ENCODE measurements at places on chromosomes 2 and 18.

DNA sequence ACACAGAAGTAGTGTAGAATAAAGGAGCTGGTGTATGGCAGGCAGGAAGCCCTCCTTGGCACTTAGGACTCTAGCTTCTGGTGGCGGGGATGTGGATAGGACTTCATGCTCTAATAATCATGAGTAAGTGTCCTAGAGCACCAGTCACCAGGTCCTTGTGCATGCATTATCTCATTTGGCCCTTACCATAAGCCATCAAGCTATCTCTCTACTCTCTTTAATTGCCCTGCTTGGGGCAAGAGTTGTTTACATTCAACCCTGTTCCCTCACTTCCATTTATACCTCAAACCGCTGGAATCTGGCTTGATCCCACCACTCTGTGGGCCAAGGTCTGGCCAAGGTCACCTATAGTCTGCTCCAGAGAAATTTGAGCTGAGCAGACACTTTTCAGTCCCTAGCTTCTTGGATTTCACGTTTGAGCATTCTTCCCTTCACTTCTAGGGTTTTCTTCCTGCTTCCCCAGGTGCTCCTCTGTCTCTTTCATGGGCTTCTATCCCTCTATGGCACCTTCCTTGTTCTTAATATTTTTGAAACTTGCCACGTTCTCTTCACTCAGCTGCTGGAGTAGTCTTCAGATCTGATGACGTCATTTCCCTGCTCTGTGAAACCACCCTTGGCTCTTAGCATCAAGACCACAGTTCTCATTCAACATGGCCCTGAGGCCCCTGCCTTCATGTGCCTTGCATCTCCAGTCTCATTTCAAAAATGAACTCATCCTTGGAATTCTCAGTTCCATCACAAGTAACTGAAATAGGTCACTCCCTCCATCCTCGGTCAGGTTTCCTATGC is 94.9 kb upstream of the GATA6 start:
- no peak for DNase-seq

DNA sequence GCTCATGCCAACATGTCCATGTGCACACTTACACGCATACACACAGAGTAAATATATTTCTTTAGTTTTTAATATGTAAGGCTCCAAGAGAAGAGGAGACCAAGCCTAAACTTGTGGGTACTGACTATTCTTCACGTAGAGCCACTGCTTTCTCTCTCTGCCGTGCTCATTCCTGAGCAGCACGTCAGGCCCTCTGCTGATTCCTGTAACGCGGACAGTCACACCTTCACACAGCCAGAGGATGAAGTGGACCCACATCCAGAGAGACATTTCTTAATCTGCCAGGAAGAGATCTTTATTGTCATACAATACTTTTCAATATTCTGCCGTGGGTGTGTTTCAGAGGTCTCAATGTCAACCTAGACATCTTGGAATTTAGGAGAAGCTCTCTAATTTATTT is 560.7 kb downstream of the STK39 start:
- no peak for DNase-seq

DNA sequence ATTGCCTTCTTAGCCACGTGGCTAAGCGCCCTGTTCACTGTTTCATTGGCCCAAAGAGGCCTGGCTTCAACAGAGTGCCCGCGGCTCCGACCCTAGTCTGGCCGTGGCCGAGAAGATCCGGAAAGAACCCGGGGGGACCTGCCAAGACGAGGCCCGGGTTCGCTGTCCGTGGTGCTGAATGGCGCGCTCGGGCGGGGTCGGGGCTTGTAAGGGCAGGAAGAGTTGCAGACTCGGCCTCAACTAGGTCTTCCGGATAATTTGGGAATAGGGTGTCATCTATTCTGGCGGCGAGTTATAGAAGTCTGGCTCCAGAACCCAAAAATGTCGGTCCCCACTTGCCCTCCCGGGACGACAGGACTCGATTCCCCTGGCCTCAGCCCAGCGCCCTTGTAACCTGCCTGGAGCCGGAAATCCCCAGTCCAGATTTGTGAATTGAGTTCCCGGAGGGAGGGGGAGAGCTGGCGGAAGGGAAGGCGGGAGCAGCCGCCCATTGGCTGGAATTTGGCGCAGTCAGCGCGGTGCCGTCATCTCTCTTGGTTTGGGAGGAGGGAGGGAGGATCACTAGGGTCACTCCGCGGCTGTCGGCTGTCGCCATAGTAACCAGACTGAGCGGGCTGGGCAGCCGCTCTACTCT is 3.5 kb downstream of the CDK5R2 start:
- no peak for DNase-seq

GRCh38 chr2:21194147-21194546 is 70.4 kb downstream of the TDRD15 start:
- no peak for DNase-seq

GRCh38 chr18:53567929-53568574 is 656.4 kb downstream of the MBD2 start:
- no peak for DNase-seq

GRCh38 chr2:200364142-200364541 is 57.6 kb downstream of the SPATS2L start:
- DNase-seq: no peak

DNA sequence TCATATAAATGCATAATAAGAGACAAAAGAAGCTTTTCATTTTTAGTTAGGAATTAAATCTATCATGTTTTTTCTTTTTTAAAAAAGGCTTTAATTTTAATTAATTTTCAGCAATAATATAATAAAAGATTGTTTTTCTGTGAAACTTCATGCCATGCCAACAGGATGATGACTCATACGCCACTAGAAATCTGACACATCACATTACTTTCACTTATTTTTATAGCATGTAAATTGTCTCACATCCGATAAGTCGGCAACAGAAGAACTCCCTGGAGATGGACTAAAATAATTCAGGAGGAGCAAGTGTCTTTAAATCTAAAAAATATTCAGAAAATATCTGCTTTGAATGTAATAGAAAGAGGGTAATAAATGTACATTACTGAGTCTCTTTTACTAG is 1024.2 kb upstream of the ACVR2A start:
- DNase-seq: no peak

- no peak for DNase-seq
Observed at GRCh38 chr2:134361648-134362047, 107.8 kb downstream of the MGAT5 start.

DNA sequence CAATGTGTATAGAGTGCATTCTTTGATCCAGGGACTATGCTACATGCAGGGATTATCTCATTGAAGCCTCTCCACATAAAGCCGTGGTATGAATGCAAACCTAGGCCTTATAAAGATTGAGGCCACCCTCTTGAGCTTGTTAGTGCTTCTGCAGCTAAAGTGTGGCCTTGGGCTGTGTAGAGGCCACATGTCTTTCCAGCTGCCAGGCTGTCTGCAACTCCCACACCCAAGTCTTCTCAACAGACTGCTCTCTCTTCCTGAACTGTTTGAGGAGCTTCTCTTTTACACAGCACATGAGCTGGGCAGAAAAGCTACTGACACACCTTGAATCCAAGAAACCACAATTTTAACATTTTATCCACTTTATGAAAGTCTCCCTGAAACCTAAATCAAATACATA is 119.2 kb upstream of the MEX3C start:
- DNase-seq: no peak

DNA sequence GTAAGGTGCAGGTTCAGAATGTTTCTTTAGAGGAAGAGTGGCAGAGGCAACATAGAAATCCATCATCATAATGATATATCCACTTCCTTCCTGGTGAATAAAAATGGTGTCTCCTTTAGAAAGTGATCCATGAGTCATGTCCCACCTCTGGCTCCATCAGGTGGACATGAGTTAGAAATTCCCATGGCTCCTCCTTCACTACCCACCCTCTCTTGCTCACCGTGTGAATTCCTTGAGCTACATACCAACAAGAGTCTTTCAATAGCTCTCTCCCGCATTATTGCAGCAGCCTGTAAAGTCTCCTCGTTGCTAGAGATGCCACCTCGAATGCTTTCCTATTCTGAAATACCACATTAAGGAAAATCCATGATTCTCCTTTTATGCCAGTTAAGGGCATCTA is 317.6 kb downstream of the LNPK start:
- no peak for DNase-seq

DNA sequence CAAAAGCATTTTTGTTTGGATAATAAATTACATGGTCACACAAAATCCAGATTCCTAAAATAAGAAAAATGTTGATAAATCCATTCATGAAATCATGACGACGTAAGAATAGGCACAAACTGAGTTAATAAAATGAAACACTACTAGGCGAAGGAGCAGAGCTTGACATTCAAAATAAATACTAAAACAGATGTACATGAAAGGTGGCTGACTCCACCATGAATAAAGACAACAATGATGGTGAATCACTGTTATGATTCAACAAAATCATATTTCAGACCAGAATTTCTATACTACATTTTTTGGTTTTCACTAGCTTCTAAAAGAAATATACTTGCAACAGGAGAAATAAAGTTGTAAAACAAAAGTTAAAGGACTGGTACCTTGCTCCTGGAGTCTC is 122.0 kb upstream of the RNU4ATAC start:
- no peak for DNase-seq

DNA sequence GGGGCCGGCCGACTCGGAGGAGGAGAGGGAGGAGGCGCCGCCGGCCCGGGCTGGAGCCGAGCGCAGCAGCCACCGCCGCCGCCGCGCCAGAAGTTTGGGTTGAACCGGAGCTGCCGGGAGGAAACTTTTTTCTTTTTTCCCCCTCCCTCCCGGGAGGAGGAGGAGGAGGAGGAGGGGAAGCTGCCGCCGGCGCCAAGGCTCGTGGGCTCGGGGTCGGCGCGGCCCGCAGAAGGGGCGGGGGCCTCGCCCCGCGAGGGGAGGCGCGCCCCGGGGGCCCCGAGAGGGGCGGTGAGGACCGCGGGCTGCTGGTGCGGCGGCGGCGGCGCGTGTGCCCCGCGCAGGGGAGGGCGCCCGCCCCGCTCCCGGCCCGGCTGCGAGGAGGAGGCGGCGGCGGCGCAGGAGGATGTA is 316 bp downstream of the CRIM1 start:
- no peak for DNase-seq

DNA sequence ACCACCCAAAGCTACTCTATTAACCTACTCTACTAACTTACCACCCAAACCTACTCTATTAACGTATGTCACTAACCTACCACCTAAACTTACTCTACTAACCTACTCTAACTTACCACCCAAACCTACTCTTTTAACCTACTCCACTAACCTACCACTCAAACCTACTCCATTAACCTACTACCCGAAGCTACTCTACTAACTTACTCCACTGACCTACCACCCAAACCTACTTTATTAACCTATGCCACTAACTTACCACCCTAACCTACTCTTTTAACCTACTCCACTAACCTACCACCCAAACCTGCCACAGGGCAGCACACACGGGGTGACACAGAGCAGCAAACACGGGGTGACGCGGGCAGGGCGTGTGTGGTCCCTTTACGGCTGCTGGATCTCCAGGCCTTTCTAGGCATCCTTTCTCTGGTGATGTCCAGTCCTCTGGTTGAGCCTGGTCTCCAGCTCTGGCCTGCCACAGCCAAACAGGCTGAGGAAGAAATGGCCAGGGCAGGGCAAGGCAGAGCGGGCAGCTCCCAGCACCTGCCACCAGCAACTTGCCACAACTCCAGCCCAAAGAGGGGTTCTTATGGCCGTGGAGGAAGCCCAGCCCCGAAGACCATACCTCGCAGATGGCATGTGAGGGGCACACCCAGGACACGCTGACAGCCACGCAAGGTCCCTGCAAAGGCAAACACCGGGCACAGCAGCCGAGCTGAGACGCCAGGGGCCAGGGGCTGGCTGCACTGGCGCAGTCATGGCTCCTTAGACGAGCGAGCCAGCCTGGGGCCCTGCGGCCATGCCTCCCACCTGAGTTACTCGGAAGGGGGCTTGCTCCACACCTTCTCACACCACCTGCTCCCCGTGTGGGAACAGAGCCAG is 25.7 kb downstream of the PXDN start:
- no peak for DNase-seq

GRCh38 chr18:32277549-32277948 is 87.7 kb downstream of the MEP1B start:
- no peak for DNase-seq

GRCh38 chr2:38224181-38224580 is 148.2 kb upstream of the CYP1B1 start:
- no peak for DNase-seq

DNA sequence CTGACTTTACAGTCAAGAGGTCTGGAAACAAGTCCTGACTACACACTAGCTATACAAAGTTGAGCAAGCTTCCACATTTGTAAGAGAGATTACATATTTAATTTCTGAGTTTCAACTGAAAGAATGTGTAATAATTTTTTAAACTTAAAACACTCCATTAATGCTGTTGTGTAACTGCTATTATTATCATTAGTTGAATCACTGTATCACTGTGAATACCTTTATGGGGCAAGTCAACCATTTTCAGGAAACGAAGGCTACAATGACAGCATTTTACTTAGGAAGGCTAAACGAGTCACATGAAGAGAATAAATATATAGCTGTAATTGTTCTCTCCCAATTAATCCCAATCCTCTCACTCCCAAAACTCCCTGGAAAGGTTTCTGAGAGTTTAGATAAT is 46.3 kb downstream of the TRIP12 start:
- DNase-seq: no peak

DNA sequence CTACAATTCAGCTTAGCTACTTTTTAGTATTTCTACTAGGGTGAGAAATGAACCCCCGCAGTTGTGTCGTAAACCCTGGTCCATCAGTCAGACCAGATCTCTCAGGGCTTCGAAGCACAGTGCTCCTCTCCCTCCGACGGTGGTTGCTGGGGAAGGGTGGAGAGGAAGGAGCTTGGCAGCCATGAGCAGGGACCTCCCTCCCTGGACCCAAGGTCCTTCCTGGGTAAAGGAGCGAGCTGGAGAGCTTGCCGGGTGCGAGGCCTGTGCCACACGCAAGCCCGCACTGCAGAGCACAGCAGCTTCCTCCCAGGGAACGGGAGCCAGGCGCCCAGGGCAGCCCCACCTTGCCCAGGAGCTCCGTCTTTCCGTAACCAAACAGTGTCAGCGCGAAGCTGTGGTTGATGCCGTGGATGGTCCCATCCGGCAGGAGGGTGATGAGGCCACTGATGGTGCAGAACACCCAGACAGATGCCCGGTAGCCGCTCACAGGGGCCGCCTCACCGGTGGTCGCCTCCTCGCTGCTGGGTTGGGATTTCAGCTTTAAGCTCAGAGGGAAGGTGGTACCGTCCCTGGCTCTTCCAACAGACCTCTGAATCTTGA is 12.5 kb downstream of the PASK start:
- no peak for DNase-seq

DNA sequence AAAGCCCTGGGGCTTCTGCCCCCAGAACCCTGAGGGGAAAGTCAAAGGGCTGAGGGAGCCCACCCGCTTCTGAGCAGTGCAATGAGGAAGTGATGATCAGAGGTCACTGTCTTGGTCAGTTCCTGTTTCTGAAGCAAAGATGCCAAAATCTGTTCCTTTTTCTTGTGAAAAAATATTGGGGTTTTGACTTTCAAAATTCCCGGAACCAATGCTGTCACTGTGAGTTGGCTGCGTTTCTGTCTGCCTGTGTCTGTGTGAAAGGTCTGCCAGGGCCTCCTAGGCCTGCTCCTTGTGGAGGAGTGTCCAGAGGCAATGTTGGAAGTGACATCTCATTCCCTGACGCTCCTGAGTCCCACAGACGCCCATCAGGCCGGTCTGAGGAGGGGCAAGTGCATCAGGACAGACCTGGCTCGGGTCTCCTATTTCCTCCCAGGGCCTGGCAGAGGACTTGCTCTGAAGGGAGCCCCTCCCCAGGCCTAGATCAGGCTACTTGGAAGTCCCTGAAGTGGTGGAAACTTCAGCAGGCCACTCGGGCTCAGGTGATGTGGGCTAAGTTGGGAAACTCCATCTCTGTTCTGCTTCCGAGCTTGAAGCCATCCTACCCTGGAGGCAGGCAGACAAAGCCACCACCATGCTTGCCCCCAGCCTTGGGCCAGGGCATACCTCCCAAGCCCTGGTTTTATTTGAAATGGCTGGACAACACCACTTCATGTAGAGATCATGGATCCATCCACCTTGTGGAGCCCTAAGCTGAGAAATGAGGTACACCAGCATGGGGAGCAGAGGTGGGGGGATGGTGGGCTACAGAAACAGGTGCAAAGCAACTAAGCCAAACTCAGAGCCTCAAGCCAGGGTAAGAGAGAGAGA is 51.0 kb downstream of the PKDCC start:
- no peak for DNase-seq

Measured in hematopoietic multipotent progenitor cell treated with erythropoietin and hydrocortisone succinate and interleukin-3 and kit ligand, for 15 days (in vitro differentiated cells).